OCI-LY7 (cell line): ENCODE measurements at places on chromosomes 7 and 10.

GRCh38 chr7:142584765-142585164, 164.5 kb upstream of the PRSS1 start:
- DNase-seq, result no peak

- DNase-seq, result no peak
Observed at GRCh38 chr10:46995234-46995633, 84.0 kb downstream of the PTPN20 start.

- DNase-seq, result no peak
Observed at GRCh38 chr10:3487228-3487627, 297.8 kb downstream of the KLF6 start.

DNA sequence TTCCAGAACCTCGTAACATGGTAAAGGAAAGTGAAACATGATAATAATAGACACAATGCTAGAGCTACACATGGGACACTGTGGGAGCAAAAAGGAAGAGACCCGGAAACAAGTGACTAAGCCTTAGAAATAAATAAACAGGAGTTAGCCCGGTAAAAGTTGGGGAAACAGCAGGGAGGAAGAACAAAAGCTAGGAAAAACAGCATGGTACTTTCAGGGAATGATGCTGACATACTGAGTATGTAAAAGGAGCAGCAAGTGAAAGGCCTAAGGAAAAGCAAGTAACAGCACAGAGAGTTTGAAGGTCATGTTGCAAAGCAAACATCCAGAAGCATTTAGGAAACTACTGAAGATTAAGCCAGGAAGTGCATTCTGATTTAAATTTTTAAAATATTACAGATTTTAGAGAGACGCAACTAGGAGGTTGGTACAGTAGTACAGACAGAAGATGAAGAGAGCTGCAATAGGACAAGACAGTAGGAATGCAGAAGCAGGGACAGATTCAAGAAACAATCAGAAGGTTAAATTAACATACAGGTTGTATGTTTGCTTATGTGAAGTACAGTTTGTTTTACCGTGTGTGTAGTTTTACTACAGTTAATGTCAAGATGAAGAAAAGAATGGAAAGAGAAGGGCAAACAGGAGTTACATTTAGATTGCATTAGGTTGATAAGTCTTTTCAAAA, 63.7 kb downstream of the ARHGAP12 start:
- no peak for DNase-seq

DNA sequence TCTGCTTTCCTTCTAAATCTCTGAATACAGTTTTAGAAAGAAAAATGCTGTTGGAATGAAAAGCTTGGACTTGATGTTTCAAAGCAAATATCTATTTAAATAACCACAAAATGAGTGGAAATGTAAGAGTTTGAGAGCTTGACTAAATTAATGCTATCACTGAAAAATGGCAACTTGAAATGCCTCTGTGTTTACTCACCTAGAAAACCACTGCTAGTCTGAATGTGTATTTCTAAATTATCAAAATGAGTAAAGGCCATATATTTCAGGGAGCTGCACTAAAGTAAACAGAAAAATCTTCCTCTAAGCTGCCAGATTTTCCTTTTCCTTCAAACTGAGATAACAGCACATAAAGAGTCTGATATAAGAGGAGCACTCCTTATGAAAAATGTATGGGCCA, 87.9 kb downstream of the DPY19L1 start:
- DNase-seq, result no peak

- no peak for DNase-seq
Observed at GRCh38 chr10:132066812-132067211, 1.1 kb downstream of the JAKMIP3 start.

- DNase-seq, result no peak
Observed at GRCh38 chr7:56222866-56223265, 106.6 kb upstream of the NUPR2 start.

GRCh38 chr7:51233374-51233773, 83.2 kb downstream of the COBL start:
- no peak for DNase-seq

DNA sequence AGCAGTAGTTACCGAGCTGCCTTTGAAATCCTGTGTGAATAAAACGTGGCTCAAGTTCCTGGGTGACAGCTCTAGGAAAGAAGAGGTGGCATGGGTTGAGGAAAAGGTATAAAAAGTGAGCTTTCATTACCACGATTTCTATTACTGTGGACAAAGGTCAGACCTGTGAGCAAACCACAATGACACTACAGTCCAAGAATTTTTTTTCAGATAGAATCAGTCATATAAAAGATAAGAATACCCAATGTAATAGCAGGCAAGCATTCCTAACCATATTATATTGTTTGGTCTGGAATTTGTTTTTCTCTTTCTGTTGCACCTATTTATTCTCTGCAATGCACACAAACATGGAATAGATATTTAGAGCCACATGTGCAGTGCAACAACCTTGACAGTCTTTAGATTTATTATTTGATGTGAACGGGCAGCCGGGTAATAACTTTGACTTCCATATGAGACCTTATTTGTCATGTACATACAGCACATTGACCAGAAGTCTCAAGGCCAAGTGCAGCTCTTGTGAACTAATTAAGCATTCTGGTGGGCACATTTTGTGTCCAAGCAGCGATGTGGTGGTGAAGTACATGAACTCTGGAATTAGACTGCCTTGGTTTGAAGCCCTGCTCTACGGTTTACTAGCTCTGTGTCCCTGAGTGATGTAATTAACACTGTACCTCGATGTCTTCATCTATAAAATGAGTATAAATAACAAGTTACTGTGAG, 156.8 kb downstream of the NRCAM start:
- DNase-seq, result no peak

GRCh38 chr7:142961973-142962926, at the start of gene KEL:
TSS of gene KEL (minus strand) at chr7:142962363. CDS start at chr7:142962206, 157 bp downstream.
- no peak for DNase-seq

- DNase-seq, result peak; percentile 17
Observed at GRCh38 chr10:93821051-93821772, 63.5 kb downstream of the LGI1 start.

GRCh38 chr10:86087716-86088115, 278.9 kb downstream of the GRID1 start:
- no peak for DNase-seq

DNA sequence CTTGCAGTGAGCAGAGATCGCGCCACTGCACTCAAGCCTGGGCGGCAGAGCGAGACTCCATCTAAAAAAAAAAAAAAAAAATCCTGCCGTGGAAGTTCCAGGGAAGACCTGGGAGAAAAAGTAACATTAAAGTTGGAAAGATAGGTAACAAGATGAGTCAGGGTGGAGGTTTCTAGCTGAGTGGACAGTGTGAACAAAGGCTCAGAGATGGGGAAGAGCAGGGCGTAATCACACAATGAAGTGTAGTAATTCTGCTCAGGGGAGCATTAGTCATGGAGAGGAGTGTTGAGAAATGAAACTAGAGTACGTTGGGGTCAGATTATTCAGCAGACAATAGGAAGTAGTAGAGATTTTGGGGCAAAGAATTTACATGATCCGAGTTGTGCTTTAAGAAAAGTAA, 21.6 kb upstream of the WASL start:
- no peak for DNase-seq

DNA sequence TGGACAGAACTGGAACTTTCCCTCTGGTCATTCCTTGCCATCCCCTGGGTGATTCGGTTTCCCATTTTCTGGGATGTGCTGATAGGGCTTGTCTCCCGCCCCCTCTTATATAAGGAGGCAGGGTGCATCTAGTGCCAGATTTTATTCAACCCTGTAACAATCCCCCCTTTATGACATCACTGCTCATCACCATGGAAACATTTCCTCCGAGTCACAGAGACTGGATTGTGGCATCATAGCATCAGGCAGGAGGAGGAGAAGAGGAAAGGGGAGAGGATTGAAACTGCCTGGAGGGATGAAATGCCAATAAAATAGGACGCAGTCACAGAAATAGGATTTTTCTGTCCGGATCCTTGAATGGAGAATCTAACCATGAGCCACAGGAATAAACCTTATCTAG, 25.0 kb downstream of the SORCS3 start:
- DNase-seq, result no peak

DNA sequence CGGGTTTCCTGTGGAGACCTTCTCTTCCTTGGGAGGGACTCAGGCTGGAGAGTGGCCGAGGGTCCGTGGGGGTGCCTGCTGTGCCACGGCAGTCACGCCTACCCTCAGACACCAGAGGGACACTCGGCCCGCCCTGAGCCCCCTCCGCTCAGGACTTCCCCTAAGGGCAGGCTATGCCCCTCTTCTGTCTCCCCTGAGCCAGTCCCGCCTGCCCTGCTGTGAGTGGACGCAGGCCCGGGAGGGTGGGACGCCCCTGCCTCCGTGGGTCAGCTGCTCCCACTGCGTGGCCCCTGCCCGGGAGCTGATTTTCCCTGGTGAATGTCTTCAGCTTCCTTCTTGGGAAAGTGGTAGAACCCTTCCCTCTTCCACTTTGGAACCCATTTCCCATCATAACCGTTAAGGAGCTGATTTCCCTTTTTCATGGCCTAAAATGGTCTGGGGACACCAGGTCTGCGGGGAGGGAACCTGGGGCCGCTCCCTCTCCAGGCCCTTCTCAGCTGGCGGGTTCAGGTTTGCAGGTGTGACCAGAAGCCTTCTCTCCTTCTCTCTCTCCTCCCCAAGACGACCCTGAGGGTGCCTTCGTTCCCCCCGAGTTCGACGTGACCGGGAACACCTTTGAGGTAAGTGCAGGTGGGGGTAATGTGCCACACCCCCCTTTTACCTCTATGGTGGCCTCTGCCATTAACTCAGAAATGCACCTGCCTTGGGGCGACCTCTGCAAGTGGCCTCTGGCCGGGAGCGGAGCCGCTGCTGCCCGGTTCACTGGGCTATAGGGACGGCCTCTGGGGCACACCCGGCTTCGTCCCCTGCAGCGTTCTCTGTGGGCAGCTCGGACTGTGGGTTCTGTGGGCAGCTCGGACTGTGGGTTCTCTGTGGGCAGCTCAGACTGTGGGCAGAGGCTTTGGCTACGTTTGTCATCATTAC, 7.9 kb downstream of the KNDC1 start:
- no peak for DNase-seq

GRCh38 chr10:481628-482027, 207.8 kb downstream of the DIP2C start:
- no peak for DNase-seq

GRCh38 chr10:51763746-51764145, 64.4 kb upstream of the CSTF2T start:
- no peak for DNase-seq

- peak; percentile 46 for DNase-seq
Observed at GRCh38 chr7:98802781-98803110, 67.1 kb downstream of the TMEM130 start.

GRCh38 chr10:124120410-124121061, 27.1 kb upstream of the CHST15 start:
- DNase-seq, result no peak

DNA sequence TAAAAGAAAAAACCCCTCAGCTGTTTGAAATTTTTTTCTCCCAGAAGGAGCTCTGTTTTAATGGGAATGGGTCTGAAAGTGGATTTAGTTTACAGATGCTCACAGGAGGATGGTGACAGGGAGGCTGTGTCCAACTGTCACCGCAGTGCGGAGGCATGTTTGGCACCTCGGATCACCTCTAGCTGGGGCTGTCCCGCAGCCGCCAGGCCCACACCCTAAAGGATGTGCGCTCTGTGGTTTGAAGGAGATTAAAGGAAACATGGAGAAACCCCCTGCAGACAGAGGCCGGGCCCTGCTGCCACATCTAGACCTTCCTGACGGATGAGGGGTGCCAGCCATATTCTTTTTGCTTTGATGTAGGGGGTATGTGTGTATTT, 160.6 kb downstream of the DNAJB6 start:
- no peak for DNase-seq

- no peak for DNase-seq
Observed at GRCh38 chr10:5643346-5644067, 22.9 kb downstream of the ASB13 start.

- DNase-seq, result no peak
Observed at GRCh38 chr10:95428701-95429100, 132.5 kb downstream of the SORBS1 start.

GRCh38 chr7:72268796-72269195, 143.3 kb downstream of the CALN1 start:
- DNase-seq, result no peak

DNA sequence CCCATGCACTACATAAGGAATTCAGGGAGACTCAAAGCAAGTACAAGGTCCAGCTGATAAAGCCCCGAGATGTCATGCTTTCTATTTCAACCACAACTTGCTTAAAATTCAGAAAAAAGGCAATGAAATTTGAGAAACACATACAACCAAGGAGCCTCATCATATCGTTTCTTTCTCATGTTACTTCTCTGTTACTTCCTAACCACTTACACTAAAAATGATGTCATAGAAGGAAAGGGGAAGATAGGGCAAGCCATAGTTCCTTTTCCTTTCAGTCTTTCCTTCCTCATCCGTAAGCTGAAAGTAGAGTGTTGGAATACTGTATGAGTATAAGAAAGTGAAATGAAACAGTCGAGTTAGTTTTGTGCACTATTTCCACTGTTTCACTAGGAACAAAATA, 27.9 kb upstream of the CDK14 start:
- no peak for DNase-seq

DNA sequence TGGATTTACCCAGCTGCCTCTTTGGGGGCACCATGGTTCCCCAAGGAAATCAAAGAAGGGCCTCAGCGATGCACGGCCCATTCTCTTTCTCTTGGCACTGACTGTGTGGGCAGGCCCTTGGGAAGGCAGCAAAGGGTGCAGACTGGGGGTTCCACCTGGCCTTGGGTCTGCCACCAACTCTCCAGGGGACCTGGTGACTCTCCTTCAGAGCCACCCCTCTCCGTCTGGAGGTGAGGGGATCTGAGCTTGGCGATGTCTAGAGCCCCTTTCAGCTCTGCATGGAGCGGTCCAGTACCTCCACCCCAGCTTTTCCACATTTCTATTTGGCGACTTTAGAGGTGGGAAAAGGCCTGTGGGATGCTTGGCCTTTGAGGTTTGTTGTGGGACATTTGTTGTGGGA, 69.1 kb downstream of the C10orf120 start:
- DNase-seq, result no peak

DNA sequence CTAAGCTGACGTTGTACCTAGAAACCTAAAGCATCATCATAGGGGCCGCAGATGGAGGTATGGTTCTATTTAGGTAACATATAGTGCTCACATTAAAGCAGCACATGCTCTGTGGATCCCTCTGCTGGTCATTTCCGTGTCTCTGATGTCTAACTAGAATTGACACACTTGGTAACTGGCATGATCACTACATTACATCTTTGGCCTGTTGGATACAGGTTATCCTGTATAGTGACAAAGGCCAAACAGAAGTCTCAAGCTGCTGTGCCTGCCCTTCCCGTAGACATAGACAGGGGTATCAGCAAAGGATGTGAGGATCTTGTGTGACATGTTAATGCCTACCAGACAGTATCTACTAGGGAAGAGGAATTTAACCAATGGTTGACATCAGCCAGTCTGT, 51.2 kb downstream of the KIF5B start:
- peak; percentile 61 for DNase-seq
